Astrocyte (in vitro differentiated cells and primary cell): ENCODE measurements at places on chromosomes 5 and 9. TPM values are rescaled to one million over a fixed set of nuclear protein-coding genes. Genes with fewer than 3 reads are reported as not detected.

DNA sequence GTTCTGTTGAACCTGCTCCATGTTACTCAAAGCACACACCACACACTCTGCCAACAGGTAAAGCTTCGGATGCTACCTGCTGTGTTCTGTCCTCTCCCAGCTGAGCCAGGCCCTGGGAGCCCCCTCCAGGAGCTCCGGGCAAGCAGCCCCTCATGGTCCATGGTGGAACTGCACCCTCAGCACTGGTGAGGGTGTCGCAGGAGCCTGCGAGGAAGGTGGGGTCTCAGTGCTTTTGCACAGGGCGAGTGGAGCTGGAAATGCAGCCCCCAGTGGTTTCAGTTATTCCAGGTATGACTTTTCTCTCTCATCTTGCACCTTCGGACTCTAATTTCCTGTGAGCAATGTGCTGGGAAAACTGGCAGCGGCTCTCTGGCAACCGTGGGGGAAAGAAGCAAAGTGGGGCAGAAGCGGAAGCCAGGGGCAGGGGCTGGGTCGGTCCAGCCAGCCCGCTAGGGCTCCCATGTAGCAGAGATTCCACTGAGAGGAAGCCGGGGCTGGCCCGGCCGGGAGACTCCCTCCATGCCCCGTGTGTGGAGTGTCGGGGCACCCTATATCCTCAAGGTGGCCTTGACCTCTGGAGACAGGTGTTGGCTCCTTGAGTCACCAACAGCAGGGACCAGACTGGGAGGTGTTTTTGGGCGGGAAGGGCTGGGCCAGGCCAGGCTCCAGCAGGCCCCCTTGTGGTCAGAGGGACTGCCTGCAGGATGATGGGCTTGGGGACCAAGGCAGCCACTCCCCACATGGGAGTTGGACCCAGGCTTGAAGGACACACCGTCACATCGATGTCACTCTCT lies 75.6 kb upstream of the PRSS3 start:
- H3K27me3 ChIP-seq = peaks cover 19% of the 10 kb centered on the region
- no peak for DNase-seq
- H3K4me1 ChIP-seq = no peaks in the 10 kb centered on the region
- H3K36me3 ChIP-seq = no peaks in the 10 kb centered on the region
- H3K27ac ChIP-seq = no peak overlapping the region
- H3K4me3 ChIP-seq = no peak overlapping the region

TLX3 gene
- total RNA-seq = not detected in 2 replicates

DNA sequence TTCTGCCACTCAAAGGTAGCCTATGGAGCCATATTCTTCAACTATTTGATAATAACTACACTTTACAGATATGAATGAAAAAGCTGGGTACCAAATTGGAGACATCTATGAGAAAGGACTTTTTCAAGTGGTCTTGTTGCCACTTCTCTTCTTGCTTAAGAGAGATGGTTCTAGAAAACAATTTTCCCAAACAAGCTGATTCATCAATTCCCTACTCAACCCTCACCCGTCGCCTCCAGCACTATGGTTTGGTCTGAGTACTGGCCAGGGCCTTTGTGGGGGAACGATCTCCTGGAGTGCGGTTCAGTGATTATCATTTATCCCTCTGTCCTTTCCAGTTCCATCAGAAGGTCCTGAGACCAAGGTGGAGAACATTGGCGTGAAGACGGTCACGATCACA lies 56.8 kb downstream of the IL31RA start:
- no peaks in the 10 kb centered on the region for H3K36me3 ChIP-seq
- DNase-seq = no peak
- H3K27me3 ChIP-seq = no peaks in the 10 kb centered on the region
- H3K27ac ChIP-seq = no peak overlapping the region

DNA sequence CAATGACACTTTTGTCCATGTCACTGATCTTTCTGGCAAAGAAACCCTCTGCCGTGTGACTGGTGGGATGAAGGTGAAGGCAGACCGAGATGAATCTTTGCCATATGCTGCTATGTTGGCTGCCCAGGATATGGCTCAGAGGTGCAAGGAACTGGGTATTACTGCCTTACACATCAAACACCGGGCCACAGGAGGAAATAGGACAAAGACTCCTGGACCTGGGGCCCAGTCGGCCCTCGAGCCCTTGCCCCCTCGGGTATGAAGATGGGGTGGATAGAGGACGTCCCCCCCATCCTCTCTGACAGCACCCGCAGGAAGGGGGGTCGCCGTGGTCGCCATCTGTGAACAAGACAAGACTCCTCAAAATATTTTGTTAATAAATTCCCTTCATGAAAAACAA lies 12.0 kb downstream of the SEMA6A start:
- H3K4me1 ChIP-seq = no peaks in the 10 kb centered on the region
- DNase-seq = no peak
- H3K36me3 ChIP-seq = no peaks in the 10 kb centered on the region
- H3K27ac ChIP-seq = no peak overlapping the region
- no peaks in the 10 kb centered on the region for H3K27me3 ChIP-seq
- no peak overlapping the region for H3K4me3 ChIP-seq

INIP gene
- total RNA-seq = 22.0 and 23.1 TPM in 2 replicates

DNA sequence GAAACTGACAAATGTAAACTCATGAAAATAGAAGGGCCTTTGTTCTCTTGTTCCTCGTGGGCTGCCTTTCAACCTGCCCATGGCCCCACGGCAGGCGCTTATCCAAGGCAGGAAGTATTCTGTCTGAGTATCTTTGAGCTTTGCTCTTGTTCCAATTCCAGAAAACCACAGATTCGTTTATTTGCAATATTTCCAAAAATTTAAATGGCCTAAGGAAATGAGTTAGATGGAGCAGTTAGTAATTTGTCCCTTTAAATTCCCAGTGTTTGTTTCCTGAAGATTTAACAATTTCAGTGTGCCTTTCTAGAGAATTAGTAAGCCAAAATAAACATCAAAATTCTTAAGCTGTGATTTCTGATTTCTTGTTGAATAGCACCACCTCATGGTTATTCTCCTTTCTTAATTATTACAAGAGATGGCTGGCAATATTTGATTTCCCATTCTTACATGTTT lies 299.4 kb upstream of the RASA1 start:
- peak overlapping the region; percentile 45 for H3K4me3 ChIP-seq
- H3K27me3 ChIP-seq = no peaks in the 10 kb centered on the region

- no peak overlapping the region for H3K4me3 ChIP-seq
- H3K36me3 ChIP-seq = no peaks in the 10 kb centered on the region
- H3K4me1 ChIP-seq = peaks cover 12% of the 10 kb centered on the region
- no peaks in the 10 kb centered on the region for H3K27me3 ChIP-seq
- DNase-seq = no peak
Measured at GRCh38 chr5:159886296-159886695, 30.0 kb upstream of the ADRA1B start.
